ENCODE measurements at places on chromosomes 6 and 20. TPM values are rescaled to one million over a fixed set of nuclear protein-coding genes. Genes with fewer than 3 reads are reported as not detected.

Gene RBM24
- 4.5 TPM for total RNA-seq

Gene HRH3
- not detected for total RNA-seq

Gene MMP24
- 0.59 TPM for total RNA-seq

Gene SLC16A10
- not detected for total RNA-seq

Gene ACAT2
- total RNA-seq, result 58.4 TPM

Gene CDC5L
- total RNA-seq, result 26.1 TPM

Gene FILIP1
- not detected for total RNA-seq

Gene RNF39
- not detected for total RNA-seq

Gene HLA-DRA
- total RNA-seq, result 21.4 TPM

Gene TNNC2
- 0.36 TPM for total RNA-seq

Gene SYCP2L
- total RNA-seq, result 0.49 TPM

Gene APOM
- total RNA-seq, result 3.4 TPM

Gene NFYA
- 7.8 TPM for total RNA-seq

Gene TTLL9
- not detected for total RNA-seq

DNA sequence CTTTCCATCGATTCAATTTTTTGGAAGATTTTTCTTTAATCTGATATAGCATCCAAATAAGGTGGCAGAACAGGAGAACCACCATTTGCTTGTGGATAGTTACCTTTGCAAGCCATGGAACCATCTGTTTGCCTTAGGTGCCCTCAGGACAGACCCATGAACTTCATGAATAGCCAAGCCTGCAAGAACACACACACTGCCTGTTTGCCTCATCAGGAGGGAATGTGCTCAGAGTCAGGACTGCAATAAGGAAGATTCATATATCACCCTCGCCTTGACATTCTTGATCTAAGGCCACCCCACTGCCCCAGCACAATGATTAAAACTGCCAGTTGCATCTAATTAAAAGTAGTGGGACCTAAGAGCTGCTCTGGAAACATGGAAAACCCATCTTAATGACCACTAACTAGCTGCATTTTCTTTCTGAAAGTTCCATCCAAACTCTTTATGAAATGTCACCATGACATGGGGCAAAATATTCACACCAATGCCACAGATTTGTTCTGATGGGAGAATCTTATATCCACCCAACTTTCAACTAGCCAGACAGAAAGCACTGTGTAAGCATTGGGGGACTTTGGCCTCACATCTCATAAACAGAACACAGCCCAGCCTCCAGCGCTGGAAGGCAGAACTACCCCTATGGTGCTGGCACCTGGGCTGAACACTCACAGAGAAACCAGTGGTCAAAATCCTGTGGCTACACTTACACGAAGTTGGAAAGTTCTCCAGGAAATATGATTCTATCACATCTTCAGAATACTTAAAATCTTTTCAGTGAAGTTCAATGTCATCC is 48.3 kb downstream of the TBXT start:
- DNase-seq, result peak; percentile 43

DNA sequence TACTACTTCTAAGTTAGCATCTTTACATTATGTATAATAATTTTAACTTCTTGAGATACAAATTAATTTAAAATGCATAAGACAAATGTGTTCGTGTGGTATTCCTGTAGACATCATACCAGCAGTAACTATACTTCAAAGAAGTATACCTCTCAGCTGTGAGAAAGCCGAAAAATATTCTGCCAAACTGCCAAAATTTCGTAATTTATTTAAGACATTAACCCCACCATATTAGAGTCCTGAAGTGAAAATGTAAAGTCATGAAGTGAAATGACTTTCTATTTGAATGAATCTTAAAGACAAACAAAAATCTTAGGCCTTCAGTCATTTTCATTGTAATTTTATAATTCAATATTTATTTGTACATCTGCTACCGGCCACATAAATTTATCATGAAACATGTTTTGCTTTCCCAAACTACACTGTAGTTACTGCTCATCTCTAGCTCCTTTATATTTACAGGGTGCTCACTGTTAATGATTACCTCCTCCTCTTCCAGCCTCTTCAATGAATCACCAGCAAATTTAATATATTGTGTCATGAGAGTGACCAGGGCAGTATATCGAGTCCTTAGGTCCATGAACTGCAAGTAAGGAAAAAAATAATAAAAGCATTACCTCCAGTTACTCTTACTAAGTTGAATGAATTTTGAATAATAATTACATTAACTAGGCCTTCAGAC is 18.5 kb downstream of the DST start:
- no peak for DNase-seq

DNA sequence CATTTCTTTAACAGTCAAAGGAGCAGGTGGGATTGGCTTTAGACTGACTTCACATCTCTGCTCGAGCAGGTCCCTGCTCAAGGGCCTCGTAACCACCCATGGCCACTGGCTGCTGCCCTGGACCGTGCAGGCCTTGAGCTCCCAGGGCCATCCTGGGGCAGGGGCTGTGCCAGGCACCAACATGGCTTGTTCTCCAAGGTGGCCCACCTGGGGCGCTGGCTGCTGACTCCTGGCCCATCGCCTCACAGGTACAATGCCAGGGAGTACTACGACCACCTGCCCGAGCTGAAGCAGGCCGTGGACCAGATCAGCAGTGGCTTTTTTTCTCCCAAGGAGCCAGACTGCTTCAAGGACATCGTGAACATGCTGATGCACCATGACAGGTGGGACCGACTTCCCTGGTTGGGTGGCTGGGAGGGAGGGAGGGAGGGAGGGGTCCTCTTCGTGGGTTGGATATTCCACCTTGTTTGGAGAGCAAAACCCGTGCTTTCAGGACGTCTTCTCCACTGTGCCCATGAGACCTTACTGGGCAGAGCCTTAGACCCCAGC is 46.1 kb downstream of the PYGB start:
- no peak for DNase-seq

DNA sequence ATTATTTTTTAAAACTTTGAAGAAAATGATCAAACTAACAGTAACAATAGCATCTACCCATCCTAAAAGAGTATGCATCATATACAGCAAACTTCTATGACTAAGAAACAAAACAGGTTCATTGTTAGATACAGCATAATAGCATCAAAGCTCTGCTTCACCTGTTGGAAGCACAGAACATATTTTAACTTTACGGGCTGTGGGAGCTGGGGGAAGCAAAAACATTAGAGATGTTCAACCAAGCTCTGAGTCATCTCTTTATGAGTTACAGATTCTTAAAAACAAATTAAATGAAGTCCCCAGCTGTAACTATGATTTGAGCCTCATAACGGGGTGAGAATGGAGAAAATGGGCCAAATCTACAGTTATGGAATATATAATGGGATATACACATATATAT is 63.4 kb downstream of the SYNE1 start:
- no peak for DNase-seq

DNA sequence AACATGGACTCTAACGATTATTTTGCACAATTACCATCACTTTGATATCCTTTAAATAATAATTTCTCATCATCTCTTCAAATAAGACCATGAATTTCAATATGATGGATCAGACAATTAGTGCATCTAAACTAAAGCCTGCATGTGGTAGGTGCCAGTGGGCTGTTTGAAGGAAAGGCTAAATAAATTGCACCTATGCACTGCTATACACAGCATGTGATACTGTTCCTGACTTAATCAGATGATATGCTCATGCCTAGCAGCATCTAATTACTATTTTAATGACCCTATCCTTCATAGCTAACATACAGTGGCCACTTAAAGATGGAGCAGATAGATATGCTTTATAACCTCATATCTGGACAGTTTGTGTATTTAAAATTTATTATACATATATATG is 731.6 kb upstream of the MANEA start:
- DNase-seq, result no peak

- DNase-seq, result peak; percentile 63
Observed at GRCh38 chr6:15247500-15248450, 1.9 kb downstream of the JARID2 start.

GRCh38 chr6:155075930-155076695 is 81.0 kb downstream of the TIAM2 start:
- DNase-seq, result no peak

DNA sequence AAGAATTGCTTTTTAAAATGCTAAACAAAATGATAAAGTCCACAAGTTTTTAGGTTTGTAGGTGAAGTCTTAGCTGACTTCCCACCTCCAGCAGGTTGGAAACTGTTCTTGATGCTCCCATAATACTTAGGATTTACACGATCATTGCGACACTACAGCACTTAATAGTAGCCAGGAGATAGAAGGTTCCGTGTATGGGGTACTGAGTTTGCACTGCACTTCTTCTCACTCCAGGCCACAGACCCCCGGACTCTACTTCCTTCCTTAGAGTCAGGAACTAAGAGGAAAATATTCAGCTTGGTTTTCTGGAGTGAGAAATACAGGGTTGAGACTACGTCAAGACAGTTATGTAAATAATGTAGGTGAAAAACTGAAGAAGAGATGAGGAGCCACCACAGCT is 56.1 kb upstream of the SGK1 start:
- DNase-seq, result no peak

DNA sequence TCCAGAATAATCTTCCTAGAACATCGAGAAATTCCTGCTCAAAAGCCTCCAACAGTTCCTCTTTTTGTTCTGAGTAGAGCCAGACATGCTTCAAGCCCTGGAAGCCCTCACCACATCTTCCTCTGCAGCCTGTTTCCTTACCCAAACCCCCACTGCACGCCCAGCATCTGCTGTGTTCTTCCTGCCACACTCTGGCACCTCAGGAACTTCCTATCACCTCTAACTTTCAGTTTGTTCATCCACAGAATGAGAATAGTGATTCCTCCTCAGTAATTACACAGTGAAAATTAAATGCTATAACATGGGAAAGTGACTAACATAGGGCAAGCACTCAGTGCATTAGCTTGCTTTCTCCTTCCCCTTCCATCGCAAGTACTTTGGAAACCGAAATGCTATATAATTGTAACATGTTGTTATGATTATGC is 26.3 kb downstream of the C6orf89 start:
- DNase-seq, result no peak

GRCh38 chr6:46972531-46972930 is 50.8 kb upstream of the ADGRF5 start:
- no peak for DNase-seq

- DNase-seq, result no peak
Observed at GRCh38 chr6:167007985-167008384, 8.8 kb downstream of the CEP43 start.

DNA sequence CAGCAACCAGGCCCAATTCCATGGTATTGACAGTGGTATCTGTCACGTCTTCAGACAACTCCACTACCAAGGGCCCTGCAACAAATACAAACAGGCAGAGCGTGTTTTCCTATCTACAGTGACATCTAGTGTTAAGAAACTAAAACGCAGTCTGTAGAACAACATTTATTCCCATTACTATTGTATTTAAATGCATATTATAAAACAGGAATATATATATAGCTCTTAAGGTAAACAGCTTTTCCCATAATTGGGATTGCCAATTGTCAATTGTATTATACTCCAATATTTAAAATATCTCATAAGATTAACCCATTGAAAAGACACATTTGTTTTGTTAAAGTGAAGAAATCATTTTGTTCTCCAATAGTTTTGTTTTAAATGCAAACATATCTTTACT is 97.2 kb downstream of the KIF16B start:
- DNase-seq, result peak; percentile 61

GRCh38 chr6:134034961-134035822 is 17.2 kb downstream of the SLC2A12 start:
- peak; percentile 45 for DNase-seq

GRCh38 chr20:4901031-4901818 is 100.1 kb downstream of the SLC23A2 start:
- DNase-seq, result no peak

DNA sequence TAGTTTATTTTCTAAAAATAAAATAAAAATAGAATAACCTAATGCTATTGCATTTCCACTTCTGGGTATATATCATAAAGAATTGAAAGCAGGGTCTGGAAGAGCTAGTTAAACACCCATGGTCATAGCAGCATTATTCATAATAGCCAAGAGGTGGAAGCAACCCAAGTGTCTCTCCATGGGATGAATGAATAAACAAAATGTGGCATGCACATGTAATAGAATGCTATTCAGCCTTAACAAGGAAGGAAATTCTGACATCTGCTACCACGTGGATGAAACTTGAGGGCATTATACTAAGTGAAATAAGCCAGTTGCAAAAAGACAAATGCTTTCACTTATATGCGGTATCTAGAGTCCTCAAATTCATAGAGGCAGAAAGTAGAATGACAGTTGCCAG is 130.8 kb downstream of the TIAM2 start:
- peak; percentile 80 for DNase-seq

DNA sequence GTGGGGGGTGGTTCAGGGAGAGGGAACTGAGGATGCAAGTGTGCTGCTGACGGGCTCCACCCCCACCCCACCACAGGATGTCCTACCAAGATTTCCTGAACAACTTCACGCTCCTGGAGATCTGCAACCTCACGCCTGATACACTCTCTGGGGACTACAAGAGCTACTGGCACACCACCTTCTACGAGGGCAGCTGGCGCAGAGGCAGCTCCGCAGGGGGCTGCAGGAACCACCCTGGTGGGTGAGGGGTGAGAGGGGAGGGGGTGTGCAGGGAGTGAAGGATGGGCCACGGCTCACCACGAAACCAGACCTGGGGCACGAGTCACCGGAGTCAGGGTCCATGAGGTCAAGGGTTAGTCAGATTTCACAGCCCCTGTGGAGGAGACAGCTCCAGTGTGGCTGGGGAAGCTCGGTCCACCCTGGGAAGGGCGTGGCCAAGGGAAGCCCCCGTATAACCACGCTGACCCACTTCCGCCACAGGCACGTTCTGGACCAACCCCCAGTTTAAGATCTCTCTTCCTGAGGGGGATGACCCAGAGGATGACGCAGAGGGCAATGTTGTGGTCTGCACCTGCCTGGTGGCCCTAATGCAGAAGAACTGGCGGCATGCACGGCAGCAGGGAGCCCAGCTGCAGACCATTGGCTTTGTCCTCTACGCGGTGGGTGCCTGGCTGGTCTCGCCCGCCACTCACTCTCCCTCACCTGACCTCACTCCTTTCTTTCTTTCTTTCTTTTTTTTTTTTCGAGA is 18.3 kb downstream of the CAPN11 start:
- DNase-seq, result no peak

DNA sequence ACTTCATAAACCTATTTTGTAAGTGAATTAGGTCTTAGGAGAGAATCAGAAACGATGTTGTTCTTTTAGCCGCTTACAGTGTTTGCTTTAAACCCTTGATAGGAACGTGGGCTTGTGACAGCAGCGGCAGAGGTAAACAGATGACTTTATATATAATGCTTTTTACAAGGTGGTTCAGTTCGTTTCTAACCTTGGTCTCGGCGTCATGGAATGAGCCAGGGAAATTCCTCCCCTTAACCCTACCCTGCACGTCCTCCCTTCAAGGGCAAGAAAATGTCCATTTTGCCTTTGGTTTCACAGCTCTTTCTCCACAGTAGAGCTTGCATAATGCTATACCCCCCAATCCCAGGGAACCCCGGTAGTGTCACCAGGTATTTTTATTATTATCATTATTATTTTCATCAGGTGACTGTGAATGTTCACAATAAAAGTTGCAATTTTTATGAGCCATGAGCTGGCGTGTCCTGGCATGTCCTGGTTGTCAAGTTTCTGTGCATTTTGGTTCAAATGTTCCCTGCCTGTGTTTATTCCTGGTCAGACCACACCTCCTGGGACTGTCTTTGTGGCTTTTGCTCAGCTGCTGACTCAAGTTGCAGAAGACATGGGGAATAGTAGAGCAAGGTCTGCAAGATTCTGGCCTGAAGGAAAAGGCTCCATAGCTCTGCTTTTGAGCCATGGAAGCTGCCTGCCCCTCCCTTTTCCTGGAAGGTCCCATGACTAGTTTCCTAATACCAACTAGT is 112.8 kb upstream of the BMP2 start:
- peak; percentile 71 for DNase-seq

GRCh38 chr20:37393863-37394542 is 48.1 kb downstream of the SRC start:
- no peak for DNase-seq

GRCh38 chr6:57163956-57164355 is 8.2 kb upstream of the BAG2 start:
- DNase-seq, result peak; percentile 17
